ENCODE measurements at places on chromosomes 12 and 14.

DNA sequence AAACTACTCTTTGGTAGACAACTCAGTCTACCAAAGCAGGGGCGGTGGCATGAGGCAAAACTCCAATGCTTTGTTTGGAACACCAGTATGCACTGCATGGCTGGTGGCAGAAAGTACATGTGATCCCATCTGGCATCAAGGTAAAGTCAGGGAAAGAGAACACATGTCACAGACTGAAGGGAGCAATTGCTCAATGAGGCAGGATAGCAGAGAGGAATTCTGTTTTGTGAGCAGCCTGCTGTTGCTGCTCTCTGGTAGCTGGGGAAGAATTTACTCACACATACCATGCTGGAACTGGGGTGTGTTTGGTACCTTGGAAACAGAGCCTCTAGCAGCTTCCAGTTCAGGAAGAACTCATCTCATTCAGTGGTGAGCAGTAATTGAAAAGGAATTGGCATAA, 84.8 kb downstream of the HELB start:
- DNase-seq: no peak

DNA sequence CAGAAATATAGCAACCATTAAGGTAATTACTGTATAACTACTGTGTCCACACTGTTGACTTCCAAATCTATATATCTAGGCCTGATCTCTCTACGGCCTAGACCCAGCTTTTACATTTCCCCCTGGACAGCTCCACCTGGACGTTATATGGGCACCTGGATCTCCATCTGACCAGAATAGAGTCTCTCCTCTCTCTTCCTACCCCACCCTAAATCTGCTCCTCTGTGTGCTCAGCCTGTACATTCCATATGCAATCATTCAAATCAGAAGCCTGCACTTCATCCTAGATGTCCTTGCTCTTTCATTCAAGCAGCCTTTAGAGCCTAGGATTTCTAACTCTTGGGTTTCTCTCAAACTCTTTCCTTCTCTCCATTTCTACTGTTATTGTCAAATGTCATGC, 255.0 kb downstream of the PAX9 start:
- no peak for DNase-seq

DNA sequence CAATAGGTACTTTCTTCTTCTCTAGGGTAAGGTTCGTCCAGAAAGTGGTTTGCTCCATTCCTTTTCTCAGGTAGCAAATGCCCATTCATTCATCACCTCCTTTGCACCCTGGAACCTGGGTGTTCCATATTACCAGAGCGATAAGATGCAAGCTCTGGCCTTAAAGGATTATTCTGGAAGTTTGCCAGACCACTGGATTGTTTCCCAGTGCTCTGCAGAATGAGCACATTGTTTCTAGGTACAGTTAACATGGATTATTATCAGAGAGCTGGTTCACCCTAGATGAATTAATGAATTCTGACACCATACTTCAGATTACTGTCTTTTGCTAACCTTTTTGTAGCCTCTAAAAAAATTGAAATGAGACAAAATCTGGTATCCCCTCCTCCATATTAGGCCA, 170.9 kb upstream of the BMP4 start:
- DNase-seq: no peak

DNA sequence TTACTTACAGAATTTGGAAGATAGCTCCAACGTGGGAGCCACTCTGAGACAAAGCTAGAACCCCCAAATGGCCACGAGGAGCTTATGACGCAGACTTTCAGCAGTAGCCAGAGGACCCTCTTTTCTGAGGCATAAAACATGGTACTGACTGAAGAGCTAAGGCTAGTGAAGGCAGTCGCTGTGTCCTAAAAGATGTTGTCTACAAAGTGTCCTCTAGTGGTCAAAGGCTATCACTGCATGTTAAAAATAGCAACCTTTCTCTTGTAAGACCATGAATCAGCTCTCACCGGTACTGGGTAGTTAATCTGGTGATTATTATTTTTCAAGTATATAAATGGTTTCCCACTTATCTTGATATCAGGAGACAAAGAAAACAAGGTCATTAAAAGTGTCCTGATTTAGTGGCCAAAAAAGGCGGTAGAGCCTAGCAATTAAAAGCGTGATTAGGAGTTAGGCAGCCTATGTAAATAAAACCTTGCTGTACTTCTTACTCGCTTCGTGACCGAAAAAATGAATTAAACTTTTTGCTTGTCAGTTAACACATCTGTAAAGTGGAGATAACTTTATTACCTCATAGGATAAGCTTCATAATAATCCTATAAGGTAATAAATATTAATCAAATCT, 47.0 kb upstream of the LGR5 start:
- no peak for DNase-seq

DNA sequence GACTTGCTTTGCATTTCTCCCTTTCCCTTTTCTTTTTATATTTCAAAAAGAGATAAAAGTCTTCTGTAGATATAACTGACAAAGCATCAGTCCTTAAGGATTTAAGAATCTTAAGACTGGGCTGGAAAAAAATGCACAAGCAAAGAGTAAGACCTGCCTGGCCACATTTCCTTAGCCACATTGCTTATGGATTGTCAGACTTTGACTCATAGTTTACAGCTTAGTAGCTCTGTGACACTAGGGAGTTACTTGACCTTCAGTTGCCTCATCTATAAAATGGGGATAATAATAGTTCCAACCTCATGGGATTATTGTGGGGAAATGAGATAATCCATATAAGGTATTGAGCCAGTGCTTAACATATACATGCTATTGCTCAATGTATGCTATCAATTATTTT, 66.4 kb upstream of the STK38L start:
- DNase-seq: no peak

DNA sequence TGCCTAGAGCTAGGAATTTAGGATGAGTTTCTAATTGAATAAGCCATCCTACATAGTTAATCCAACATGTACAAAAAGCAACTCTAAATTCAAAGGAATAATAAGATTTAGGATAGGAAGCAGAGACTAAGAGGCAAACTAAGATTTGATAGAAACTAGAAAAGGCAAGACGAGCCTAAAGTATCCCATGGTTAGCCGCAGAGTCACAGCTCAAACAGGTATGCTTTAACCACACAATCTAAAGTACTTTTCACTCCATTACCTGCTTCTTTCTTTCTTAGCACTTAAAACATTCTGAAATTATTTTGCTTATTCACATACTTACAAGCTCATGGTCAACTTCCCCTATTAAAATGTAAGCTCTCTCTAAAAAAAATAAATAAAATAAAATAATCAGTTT, 51.8 kb downstream of the OTOGL start:
- DNase-seq: no peak

DNA sequence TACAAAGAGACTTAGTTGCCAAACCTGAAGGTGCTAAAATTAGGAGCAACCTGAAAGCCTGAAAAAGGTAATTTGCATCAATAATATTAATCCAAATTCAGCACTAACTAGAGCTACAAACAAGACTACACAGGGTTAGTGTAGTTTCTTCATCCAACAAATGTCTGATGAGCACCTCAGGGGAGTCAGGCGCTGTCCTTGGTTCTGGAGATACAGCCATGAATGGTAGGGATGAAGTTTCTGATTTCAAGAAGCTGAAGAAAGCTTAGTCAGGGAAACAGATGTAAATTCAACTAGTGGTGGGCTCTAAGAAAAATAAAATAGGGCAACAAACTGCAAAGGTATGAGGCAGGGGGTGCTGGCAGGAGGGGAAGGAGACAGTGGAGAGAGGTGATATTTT, 266.3 kb downstream of the GLT1D1 start:
- no peak for DNase-seq

DNA sequence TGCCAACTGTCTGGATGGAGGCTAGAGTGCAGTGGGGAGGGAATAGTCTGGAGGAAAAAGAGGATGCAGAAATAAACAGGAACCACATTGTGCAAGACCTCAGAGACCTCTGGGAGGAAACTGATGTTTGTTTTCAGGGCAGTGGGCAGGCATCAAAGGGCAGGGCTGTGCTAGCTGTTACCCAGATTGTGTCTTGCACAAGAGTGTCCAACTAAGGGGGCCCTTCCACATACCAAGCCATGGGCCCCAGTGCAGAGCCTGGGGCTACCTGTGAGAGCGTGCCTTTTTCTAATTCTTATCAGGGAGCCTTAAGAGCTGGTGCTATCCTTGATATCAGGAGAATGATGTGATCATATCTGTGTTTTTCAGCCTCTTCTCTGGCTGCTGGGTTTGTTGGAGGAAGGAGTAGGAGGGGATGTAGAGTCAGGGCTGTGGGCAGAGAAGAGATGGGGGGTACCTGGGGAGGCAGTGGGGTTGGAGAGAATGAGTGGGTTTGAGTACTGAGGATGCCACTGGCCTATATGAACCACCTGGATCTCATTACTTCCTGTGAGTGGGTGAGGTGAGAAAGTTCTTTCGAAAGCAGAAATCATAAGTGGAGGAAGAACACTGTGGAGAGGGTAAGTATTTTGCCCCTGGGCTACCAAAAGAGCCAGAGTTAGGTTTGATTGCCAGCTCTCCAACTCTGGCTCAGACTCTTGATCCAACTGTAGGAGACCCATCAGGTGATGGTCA, 259.2 kb upstream of the CRY1 start:
- no peak for DNase-seq

DNA sequence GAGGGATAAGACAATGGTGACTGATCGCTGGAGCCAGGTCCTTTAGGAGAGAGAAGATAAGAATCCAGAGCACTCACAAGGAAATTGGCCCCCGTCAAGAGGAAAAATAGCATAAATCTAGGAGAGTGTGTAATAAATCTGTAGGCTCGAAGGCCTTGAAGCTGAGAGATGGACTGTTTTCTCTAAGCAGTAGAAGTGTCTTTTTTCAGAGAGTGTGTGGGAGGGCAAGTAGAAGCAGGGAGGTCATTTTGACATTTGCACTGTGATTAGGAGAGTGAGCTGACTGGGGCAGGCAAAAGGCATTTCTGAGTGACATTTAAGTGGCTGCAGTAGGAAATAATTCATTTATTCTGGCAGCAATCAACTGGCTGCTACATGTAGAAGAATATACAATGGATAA, 78.0 kb upstream of the DDHD1 start:
- no peak for DNase-seq

DNA sequence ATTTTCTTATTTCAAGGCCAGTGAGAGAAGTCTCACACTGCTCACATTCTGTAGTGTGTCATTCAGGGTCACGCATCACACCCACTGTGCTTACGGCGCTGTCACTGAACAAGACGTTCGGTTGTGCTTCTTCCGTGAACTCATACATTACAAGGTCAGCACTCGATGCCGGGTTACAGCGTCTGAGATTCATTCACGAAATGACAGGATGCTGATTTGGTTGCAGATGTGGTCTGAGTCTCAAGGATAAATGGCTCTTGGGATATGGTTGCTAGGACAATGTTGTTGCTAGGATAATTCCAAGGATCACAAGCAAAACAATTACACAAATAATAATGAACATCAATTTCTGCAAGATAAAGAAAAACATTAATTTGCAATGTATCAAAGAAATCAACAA, 47.4 kb downstream of the STX2 start:
- no peak for DNase-seq

DNA sequence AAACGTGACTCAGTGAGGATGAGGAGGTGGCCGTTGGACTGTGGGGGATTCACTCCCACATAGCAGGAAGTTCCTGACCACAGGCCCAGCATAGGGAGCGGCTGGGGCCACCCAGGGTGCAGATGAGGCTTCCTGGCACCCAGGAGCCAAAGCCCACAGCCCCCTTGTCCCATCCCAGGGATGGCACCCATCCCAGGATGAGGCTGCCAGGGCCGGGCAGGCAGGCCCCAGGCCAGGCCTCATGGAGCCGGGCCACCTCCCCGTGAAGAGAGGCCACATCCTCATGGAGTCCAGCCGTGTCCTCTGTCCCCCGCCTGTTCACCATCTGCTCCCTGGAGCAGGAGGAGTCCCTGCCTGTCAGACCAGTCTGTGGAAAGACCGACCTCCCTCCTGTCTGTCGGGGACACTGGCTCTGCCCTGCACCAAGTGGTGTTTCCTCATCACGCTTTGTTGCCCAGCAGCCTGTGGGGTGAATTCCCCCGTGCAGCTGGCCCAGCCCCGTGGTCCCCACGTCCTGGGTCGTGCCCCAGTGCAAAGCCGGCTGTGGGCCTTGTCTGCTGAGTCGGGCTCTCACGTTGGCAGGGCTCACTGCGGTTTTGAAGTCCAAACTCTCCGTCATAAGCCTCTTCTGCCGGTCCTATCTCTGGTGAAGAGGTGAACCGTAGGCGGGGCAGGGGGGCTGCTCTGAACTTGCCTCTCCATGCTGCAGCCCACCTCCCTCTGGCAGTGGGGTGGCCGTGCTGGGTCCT, 24.5 kb downstream of the MMP17 start:
- no peak for DNase-seq

GRCh38 chr12:95962222-95962621, 19.1 kb downstream of the AMDHD1 start:
- DNase-seq: no peak

DNA sequence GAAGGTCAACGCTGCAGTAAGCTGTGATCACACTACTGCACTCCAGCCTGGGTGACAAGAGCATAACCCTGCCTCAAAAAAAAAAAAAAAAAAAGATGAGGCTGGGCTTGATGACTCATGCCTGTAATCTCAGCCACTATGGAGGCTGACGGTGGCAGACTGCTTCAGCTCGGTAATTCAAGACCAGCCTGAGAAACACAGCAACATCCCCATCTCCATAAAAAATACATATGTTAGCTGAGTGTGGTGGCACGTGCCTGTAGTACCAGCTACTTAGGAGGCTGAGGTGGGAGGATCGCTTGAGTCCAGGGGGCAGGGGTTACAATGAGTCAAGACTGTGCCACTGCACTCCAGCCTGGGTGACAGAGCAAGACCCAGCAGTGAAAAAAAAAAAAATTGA, 50.4 kb downstream of the GXYLT1 start:
- no peak for DNase-seq

- no peak for DNase-seq
Measured at GRCh38 chr14:89304972-89305703, 111.9 kb downstream of the FOXN3 start.

DNA sequence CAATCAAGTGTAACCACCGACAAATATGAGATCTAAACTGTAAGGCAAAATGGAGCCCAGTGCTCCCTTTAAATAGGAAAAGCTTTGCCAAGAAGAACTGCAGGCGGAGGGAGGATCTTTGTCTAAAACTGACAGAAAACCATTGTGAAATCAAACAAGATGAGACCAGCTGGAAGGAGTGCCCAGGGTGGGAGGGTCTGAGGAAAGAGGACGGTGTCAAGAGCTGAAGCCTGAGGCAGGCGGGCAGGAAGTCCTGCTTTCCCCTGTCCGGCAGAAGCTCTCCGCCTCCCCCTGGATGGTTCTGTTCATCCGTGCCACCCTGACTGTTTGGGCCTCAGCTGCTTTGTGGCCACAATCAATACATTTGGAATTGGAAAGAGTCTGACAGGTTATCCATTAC, 37.5 kb downstream of the CDC42BPB start:
- no peak for DNase-seq
